ENCODE measurements at places on chromosomes 5 and 9. TPM values are rescaled to one million over a fixed set of nuclear protein-coding genes. Genes with fewer than 3 reads are reported as not detected.

C1QTNF2 gene
- total RNA-seq, result 0.22 TPM

DNA sequence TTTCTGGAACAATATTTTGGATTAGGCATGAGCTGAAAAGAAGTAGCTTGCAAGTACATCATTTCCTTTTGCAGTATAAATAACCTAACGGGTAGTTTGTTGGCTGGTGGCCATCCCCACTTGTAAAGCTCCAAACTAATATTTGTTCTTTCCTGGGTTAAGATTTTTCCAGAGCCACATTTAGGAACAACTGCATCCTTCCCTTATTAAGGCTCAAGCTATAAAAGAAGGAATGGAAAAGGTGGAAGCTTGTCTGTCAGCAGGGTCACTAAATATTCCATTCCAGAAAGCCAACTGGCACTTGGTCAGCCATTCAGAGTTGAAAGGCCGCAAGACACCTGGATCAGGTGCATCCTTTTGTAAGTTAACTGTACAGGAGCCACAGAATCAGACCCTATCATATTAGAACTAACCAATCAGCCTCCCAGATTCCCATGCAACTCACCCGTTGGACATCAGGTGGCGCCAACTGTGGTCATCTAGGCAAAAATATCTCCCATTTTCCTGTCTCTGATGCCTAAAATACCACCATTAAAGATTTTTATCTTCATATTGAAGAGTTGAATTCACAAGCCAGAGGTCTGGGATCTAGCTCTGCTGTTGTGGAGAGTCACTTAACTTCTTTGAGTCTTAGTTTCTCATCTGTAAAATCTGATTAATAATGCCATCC is 82.9 kb downstream of the PTCD2 start:
- no peak for DNase-seq

- no peak for DNase-seq
These were observed 31.5 kb downstream of the VAV2 start for GRCh38 chr9:133960568-133961129.

GABRA6 gene
- total RNA-seq, result not detected

DNA sequence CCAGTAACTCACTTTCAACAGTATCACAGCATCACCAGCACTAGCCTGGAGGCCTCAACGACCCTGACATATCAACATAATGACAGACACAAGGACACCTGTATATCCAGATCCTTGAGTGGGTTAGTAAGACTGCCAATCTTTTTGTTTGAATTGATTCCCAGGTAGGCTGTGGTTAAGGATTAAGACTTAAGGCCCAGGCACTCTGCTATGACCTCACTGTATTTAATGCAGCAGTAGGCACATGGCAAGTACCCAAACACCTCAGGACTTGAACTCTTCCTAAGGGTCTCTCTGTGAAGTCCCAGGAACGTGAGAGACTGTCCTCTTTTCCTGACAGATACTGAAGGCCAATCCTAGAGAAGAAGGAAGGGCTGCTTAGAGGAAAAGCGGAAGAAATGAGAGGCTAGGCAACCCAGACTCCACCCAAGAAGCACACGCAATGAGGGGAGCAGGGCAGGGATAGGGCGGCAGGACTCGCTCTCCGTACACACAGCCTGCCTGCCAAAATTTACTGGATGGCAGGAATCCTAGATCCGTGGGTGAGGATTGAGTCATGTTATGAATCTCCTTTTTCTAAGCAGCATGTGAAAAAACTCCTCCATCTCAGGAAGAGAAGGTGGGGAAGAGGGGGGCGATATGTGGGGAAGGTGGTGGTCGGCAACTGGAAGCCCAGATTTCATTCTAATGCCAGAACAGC is 93.4 kb downstream of the SIL1 start:
- DNase-seq, result no peak

GRCh38 chr5:83370957-83371356 is 100.6 kb upstream of the VCAN start:
- DNase-seq, result no peak

DNA sequence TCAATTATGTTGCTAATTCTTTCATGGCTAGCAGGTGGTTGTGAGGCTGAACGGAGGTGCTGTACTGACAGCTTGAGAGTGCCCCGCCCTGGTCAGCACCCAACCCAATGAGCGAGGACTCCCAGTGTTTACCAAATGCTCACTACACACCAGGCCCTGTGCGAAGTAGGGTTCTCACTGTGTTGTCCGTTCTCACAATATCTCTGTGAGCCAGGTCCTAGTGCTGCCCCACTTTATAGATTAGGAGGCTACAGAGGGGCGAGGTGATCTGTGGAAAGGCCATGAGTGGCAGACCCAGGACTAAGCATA is 28.2 kb downstream of the COL15A1 start:
- DNase-seq, result no peak

MORN5 gene
- total RNA-seq, result not detected

CYFIP2 gene
- 56.5 TPM for total RNA-seq

DNA sequence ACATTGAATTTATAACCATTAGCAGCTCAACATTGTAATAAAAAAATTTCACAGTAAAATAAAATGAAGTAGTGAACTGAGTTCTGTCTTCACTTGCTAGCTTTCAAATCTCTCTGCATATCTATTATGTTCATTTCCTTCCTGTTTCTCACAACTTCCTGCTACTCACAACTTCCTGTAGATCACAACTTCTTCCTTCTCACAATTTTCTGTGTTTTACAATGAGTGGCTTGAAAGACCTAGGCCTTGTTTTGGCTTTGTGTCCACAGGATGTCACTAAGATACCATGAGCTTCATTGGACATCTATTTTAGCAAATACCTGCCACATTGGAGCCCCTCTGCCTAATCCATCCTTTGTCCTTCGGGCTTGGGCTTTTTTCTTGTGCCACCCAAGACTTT is 480.3 kb upstream of the ADAMTS16 start:
- no peak for DNase-seq

DNA sequence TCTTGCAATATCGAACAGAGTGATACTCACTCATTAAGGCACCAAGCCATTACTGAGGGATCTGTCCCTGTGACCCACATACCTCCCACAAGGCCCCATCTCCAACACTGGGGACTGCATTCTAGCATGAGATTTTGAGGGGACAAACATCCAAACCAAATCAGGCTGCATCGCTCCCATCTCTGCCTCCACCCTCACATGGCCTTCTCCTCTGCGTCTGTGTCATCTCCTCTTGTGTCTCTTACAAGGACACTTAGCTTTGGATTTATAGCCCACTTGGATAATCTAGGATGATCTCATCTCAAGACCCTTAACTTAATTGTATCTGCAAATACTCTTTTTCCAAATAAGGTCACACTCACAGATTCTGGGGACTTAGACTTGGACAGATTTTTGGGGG is 284.4 kb upstream of the DAP start:
- DNase-seq, result no peak

Data from epithelial cell of proximal tubule (primary cell).